ENCODE measurements at places on chromosomes 4 and X.
A peak's percentile ranks its signal among the peaks of the same experiment; 100 is the strongest.

- no peak for DNase-seq
Measured at GRCh38 chrX:78759081-78759480, 11.6 kb downstream of the LPAR4 start.

DNA sequence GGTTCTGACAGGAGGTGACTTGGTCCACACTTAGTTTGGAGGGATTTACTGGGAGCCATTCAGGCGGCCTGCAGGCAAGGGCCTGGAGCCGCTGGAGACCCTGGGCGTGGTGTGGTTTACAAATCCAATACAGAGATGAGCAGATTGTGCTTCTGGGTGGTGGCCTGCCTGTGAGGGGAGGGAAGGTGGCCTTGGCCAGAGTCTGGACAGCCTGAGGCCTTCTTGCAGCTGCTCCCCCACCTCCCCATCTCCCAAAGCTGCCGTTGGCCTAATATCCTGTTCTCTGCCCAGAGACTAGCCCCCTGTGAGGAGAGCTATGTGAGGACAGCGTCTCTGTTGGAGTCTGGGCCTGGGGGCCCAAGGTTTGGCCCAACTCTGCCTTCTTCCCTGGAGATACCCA lies 163.9 kb upstream of the MAMLD1 start:
- no peak for DNase-seq

DNA sequence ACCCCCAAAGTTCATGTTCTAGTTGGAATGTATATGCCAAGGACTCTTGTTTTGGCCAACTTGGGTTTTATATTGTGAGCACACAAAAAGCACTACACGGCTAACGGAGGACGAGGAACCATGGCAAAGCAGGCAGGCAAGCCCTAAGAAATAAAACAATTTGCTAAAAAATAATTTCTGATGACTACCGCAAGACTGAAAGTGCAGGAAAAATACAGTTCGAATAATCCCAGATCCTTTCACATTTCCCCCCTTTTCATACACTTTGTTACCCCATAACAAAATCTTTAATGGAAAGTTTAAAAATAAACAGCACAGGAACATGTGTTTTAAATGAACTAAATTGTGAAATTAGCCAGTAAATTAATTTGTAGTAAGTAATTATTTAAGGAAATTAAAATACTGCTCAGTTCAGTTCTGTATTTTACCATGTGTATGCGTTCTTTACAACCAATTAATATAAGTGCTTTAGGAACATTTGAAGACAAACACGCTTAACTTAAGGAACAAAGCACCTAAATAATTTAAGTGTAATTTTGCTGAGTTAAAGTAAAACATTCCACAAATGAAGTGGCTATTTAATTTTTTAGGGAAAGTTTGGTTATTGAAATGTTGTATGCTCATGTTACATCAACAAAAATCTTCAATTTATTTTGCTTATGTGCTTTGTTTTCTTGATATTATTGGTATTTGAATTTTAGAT lies 12.4 kb upstream of the PITX2 start:
- DNase-seq = no peak

DNA sequence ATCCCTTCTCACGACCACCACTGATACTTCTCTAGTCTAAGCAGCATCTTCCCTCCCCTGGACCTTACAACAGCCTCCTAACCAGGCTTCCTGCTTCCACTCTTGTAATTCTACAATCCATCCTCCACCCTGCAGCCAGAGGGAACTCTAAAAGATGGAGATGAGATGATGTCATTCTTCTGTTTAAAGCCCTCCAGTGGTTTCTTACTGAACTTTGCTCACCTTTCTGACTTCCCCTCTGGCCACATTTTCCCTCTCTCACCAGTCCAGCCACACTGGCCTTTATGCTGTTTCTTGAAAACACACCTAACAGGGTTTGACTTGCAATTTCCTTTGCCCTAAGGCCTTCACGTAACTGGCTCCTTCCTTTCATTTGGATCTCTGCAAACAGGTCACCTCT lies 191.4 kb upstream of the NHS start:
- no peak for DNase-seq

- DNase-seq = no peak
Measured at GRCh38 chrX:118345045-118345463, 852 bp upstream of the WDR44 start.

DNA sequence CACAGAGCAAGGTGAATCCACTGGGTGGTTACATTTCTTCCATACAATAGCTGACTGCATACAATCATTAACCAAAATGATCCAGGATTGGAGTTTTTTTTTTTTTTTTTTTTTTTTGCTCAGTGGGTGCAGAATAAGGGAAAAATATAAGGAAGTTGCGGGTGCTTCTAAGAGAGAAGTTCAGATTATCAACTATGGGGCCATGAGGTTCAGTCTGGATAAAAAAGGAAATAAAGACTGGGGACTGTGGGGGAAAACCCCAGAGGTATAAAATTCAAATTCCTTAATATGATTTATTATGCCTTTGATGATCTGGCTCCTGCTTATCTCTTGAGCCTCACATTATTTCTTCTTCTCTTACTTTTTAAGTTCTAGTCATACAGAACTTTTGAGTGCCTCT lies 5.9 kb upstream of the EIF1AX start:
- DNase-seq = no peak

GRCh38 chr4:156538210-156538609 lies 433.4 kb downstream of the PDGFC start:
- no peak for DNase-seq

GRCh38 chr4:110489901-110490508 lies 14.1 kb downstream of the ENPEP start:
- no peak for DNase-seq

GRCh38 chrX:71652405-71652804 lies 14.9 kb upstream of the LOC101059915 start:
- peak; percentile 76 for DNase-seq

DNA sequence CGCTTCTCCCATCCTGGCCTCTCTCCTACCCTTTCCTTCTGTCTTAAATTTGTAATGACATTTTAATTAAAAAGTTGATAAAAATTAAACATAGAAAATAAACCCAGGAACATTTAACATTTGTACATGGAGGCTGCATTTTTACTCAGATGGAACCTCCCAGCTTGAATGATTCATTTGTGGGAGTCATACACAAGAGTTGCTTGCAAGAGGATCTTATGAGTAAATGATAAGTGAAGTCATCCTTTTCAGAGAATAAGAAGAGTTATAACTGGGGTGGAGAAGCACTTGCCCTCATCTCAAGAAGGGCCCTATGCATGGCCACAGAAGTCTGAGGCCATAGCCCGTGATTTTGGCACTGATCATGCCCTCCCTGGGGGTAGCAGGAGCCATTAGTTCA lies 482.9 kb upstream of the BOD1L1 start:
- DNase-seq = no peak

DNA sequence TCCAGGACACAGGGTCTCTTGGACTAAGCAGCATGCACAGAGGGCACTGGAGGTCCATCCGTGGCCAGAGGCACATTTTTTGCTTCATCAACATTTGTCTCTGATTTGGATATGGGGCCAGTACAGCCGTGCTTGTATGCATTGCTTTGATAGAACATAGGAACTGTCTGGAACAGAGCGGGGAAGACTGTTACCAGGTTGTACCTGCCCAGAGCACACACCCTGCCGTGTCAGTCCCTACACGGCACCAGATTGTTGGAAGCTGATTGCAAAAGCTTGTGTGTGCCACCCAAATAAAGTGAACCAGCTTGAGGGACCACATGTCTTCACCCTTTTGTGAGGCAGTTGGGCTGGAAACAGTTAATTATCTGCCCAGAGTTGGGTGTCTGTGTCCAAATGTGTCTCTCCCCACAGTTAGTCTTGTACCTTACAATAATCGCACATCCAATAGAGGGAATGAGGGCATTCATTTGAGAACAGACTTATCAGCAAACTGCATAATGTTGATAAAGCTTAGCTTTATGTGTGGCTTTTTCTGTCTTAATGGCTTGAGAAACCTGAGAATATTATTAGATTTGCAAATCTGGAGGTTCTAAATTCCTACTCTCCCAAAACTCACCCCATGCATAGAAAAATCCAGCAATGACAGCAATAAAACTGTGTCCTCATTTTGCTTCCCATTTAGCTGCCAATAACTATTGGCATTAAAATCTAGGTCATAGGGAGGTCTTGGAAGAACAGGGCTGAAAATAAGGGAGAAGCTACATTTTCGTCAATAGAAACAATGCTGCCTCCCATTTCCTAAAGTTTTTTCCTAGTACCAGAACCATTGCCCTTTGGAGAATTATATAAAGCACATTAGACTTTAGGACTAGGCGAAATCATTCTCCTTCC lies 21.2 kb downstream of the KLF3 start:
- DNase-seq = no peak

GRCh38 chr4:94290245-94290644 lies 52.4 kb downstream of the HPGDS start:
- no peak for DNase-seq

DNA sequence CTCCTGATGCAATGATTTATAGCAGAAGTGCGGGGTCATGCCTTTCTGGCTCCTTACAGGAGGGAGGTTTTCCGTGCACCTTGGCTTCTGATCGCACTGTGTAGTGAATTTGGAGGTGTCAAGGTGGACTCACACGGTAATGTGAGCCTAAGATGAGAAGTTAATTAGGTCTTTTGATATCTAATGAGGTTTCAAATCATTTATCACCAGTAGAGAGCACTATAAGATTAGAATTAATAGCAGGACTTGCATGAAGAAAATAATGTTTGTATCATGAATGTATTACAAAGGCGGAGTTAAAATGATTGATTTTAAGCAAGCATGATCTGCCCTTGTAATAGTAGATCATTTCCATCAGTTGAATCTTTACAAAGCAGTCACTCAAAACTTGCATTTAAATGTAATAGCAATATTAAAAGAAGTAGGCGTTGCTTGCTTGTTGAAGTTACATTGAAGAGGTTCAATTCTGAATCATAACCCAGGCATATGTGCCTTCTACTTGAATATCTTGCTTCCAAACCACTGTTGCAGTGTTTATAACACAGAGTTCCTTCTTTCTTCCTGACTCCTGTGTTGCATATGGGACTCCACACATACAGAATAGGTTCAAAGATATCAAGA lies 152.1 kb downstream of the FMR1NB start:
- DNase-seq = peak; percentile 0

- no peak for DNase-seq
Measured at GRCh38 chr4:111992351-111993168, 152.7 kb upstream of the FAM241A start.

DNA sequence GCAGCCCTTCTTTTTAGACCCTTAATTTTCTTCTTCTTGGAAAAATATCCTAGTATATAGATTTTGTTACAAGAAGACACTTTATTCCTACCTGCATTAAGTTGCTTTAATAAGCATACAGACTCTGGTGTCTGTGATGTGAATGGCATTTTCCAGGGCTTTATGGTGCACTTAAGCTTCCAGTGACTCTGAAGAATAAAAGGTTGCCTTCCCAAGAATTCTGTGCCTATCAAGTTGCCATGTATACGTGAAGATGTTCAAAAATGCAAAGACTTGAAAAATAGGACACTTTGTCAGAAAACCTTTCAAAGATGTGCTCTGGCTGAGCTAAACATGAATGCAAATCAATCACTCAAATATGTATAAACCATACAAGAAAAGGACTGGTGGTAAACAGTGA lies 110.9 kb downstream of the RS1 start:
- no peak for DNase-seq

- no peak for DNase-seq
Measured at GRCh38 chr4:110411574-110412011, 64.4 kb upstream of the ENPEP start.

GRCh38 chrX:72312311-72312940 lies 6.7 kb upstream of the CITED1 start:
- no peak for DNase-seq

DNA sequence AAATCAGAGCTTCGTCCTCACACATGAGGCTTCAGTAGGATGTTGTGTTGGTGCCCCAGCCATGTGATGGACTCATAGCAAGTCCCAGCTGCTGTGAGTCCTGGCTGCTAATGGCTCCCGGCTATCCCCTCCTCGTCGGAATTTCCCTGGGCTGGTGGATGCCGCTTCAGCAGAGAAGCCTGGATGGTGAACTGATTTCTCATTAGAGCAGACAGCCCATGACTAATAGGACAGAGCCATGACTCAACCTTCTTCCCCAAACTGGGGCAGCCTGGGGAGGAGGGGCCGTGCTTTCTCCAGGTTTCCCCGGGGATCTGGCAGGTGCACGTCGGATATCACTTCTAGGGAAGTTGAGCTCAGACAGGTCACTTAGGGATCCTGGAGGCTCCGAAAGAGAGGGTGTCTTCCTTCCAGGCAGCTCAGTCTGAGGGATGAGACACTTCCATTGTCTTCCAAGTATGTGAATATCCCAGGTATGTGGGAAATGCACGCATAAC lies 112.7 kb downstream of the ASMT start:
- DNase-seq = no peak

DNA sequence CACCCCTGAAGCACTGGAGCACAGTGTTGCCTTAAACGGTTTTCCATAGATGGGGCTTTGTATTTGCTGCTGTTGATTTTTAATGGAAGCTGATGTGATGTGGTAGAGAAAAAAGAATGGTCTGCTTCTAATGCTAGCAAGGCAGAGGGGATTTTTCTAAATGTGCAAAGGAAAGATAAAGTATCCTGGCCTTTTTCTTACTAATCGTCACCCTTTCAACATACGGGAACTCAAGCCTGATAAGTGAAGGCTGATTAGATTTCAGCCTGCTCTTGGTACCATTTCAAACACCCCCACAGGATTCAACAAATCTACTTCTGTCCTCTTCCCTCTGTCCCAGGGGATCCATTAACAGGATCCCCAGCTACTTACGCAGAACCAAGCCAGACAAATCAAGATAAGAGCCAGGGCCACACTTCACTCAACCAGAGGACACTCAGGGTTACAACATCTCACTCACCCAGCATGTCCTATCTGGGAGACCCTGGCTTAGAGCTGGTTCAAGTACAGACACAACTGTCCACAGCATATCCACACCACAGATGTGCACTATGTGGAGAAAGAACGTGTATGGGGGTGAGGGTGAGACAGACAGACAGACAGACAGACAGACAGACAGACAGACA lies 180.0 kb downstream of the SH3KBP1 start:
- DNase-seq = no peak

GRCh38 chr4:538542-539142 lies 37.5 kb downstream of the TMEM271 start:
- DNase-seq = no peak

GRCh38 chr4:108087293-108087967 lies 81.3 kb downstream of the LEF1 start:
- DNase-seq = no peak

- DNase-seq = no peak
Measured at GRCh38 chr4:5198656-5199541, 147.6 kb downstream of the STK32B start.
